ENCODE measurements at places on chromosomes 6 and 20.

- DNase-seq: no peak
Measured at GRCh38 chr20:36507746-36508145, 33.6 kb upstream of the MYL9 start.

DNA sequence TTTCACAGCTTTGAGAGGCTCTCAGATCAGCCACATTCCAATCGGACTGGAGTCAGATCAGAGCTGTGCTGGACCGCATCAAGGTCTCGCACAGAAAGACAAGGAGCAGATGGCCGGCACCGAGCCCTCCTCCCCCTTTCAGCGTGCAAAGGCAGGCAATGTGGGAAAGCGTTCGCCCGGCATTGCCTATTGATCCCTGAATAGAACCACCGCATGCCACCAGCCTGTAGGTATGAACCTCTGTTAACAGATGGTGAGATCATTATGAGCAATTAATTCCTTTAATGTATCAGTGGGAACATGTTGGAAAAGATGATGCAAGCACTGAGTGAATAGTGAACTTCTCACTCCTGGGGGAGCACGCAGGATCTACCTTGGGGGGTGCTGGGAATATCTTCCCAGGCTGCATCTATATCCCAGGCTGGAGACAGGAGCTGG, 117.5 kb upstream of the ID4 start:
- no peak for DNase-seq

DNA sequence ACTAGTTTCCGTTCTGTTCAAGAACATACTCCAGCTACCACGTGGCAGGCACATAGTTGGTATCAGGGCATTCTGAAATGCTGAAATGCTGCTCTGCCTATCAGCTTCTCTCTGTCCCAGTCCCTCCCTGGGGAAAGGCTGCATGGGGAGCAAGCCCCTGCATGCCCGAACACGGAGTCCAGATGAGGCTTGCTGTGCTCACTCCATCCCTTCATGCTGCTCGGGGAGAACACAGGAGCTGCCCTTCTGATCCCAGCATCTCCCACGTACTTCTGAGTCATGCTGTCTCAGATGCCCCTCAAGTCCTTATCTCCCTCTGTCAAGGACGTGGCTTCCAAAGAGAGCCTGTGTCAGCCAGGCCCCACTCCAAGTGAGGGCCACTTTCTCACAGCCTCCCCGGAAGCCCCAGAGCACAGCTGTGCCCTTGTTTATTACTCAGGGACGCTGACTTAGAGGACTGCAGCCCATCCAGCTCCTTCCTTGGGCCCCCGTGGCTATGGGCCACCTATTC, 29.4 kb downstream of the THBS2 start:
- DNase-seq: no peak

DNA sequence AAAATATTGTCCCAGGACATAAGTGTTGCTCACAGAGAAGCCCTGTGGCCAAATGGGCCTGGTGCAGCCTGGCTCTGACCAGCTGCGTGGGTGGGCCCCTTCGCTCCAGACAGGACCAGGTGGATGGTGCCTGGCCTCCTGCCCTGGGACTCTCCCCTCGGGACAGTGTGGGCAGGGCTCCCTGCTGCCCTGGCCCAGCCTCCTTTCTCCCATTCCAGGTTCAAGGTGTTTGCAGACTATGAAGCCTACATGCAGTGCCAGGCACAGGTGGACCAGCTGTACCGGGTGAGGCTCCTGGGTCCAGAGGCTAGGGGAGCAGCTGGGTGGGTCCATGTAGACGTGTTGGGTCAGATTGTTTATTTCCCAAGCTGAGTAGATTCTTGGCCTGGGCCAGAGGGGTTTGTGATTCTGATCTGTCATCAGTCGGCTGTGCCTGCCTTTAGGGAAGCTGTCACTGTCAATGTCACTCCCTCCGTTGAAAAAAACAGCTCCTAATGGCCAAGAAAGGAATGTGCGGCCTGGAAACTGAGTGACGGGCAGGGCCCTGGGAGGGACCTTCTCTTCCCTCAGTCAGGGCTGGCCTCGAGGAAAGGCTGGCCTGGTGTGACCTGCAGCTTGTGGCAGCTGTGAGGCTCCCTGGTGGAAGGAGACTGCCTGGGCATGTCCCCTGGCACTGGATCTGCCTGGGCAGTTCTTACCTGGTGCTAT, 47.7 kb downstream of the PYGB start:
- DNase-seq: no peak

DNA sequence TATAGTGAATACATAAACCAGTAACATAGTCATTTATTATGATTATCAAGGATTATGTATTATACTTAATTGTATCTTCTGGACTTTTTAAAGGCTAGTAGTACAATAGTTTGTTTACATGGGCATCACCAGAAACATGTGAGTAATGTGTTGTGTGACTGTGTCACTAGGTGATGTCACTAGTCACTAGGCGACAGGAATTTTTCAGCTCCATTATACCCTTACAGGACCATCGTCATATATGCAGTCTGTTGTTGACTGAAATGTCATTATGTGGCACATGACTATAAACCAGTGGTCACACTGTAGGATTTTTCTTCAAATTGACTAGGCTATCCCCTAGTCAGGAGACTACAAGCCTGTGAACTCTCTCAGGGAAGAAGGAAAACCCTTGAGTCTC, 86.5 kb upstream of the CENPW start:
- no peak for DNase-seq

DNA sequence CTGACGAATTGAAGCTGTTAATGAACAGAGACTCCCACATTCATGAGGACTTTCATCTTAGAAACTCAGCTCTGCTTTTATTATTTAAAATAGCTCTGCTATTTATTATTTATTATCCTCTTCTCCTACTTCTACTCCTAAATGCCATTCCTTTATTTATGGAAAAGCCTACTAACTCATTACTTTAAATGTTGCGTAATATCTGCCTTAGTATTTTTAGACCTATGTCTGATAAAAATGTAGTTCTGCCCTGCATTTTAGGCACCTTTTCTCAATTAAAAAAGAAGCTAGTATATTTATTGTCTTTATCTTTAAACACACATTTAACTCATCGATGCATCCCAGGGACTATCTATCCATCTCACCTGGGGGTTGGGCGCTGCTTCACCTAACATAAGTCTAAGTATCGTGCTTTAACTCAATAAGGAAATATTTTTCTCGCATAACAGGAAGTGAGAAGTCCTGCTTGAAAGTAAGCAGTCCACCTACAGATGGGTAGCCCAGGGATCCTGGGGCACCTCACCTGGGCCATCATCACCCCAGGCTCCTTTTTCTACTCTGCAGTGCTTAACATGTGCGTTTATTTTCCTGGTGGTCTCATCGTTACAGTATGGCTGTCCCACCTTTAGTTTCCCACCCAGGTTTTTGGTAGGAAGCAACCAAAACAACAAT, 31.3 kb upstream of the FAM184A start:
- DNase-seq: no peak

DNA sequence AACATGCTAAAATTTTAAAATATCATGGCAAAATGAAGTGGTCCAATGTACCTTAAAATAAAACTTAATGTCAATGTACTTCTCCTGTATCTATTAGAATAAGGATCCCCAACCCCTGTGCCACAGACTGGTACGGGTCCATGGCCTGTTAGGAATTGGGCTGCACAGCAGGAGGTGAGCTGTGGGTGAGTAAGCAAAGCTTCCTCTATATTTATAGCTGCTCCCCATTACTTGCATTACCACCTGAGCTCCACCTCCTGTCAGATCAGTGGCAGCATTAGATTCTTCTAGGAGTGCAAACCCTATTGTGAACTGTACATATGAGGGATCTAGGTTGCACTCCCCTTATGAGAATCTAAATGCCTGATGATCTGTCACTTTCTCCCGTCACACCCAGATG, 86.0 kb downstream of the SLC16A10 start:
- DNase-seq: no peak

DNA sequence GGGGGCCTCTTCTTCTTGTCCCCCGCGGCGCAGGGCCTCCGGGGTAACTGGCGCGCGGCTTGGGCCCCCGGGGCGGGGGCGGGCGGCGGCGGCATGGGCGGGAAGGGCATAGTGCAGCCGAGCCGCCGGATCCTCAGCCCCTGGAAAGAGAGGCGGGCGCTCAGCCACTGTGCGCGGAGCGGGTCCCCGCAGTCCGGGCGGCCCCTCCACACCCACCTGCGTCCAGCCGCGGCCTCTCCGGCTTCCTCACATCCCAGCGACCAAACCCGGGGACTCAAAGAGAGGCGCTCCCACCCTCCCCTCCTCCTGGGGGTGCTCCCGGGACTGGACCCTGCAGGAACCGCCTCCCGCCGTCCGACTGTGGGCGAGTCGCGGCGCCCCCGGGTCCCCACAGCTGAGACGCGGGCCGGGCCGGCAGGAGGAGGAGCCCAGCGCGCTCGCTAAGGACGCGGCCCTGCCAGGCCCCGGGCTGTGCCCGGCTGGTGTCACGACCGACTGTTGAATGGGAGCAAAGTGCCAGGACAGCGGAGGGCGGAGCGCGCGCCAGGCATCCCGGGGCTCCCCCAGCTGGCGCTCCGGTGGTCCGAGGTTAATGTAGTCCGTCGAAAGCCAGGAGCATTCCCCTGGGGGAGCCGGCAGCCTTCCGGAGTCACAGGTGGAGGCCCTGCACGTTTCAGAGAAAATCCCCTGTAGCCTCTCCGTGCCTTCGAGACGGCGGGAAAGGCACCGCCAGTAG, at the start of gene PRR18:
Gene PRR18, minus strand, starts transcription at position 360 of the 736 bp plus-strand sequence. Its CDS starts 250 bp downstream, at position 110.
- no peak for DNase-seq

- DNase-seq: no peak
Measured at GRCh38 chr20:5670036-5670536, 80.1 kb upstream of the SHLD1 start.

- DNase-seq: no peak
Measured at GRCh38 chr6:80638213-80639055, 532.0 kb downstream of the BCKDHB start.

DNA sequence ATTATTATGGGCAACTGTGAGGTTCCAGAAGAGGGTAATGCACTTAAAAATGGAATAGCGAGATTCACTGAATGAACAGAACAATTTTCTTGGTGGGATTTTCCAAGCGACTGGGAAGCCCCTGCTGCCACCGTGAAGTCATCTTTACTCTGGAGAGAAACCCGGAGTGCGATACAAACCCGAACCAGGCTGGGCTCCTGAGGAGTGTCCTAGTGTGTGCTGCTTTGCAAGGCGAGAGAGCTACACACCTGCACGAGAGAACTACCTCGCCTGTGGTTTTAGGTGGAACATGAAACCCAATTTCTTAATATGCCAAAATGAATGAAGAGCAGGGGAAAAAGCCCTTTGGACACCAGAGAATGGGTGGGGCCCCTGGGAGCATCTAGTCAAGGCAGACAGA, 33.5 kb upstream of the DACT2 start:
- no peak for DNase-seq

DNA sequence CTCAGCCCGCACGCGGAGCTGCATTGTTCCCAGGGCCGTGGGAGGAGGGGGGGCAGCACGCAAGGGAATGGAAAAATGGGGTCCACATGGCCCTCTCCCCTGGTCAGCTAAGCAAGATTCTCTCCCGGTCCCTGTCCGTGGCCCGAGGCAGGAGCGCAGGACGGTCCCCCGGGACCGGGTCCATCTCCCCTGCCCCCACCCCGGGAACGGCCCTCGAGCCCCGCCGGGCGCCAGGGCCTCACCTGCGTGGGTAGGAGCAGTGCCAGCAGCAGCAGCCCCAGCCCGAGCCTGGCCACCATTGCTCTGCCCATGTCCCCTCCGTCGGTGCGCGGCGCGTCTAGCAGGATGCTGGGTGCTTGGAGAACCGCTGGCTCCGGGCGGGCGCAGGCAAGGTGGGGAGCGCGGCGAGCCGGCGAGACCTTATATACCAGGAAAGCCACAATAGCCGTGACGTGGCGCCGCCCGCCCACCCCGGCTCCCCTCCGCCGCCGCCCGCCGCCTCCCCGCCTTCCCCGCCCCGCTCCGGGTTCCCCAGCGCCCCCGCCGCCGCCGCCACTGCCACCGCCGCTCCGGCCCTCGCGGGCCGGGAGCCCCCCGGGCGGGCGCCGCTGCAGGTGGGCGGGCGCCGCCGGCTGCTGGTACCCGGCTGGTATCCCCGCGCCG, at the start of gene CD24:
Gene CD24, minus strand, starts transcription at position 394 of the 663 bp plus-strand sequence. Its CDS starts 83 bp downstream, at position 311.
- peak; percentile 7 for DNase-seq

DNA sequence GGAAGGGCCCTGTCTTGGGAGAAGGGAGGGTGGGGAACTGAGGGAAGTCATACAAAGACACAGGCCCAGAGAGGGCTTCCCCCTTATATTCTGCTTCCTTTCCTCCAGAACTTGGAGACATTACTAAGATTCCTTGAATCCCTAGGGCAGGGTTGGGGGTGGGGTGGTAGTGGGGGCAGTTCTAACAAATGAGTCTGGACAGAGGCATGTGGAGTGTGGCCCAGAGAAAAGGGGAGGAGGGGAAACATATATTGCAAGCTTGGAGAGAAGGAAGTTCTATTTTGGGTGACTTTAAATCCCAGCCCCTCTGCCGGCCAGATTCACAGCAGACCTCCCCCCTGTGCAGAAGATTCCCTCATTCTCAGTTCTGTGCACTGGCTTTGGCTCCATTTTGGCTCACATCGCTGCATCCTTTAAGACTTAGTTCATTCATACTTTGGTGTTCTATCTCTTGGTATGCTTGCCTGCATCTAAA, 43.7 kb downstream of the DAAM2 start:
- DNase-seq: no peak

DNA sequence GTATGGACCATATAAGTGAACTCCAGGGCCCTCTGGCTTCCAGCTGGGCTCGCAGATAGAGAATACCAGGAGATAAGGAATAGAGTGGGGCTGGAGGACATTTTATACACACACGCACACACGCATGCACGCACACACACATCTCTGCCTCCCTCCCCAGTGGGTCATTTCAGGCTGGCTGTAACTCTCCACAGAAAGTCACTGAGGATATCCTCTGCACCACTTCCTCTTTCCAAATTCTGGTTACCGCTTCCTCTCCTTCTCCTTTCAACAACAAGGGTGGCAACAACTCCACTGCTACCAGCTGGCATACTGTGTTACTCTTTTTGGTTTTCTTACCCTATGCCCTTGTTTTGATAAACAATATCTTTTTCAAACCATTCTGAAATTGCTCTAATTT, 280.2 kb downstream of the COL12A1 start:
- DNase-seq: no peak

DNA sequence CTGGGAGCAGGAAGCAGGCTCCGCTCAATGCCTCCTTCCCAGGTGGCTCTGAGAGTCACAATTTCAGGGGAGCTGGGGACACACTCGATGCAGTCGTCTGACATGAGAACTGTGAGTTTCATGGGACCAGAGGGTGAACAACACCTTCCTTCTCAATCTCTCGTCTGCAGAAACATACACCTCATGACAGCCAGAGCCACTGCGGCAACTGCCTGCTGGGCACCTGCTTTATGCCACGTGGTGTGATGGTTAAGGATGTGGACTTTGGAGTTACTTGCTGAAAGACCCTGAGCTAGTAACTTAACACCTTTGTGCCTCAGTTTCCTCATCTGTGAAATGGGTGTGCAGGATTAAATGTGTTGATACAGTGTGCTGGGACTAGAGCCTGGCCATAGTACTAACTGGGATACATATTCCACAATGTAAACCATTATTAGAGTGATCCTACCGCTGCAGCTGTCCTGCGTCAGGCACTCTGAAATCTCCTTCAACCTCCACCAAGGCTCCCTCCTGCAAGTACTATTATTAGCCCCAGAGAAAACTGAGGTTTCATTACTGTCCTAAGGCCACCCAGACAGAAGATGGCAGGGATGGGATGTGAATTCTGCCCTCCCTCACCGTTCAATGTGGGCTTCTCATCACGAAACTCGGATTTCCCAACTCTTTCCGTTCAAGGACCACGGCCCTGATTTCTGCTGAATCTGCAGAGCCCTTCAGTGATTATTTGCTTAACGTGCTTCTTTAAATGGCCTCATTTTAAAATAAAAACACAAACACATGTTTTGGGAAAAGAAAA, 24.4 kb downstream of the SULF2 start:
- no peak for DNase-seq

GRCh38 chr20:50191544-50192363, 1.1 kb downstream of the CEBPB start:
- peak; percentile 46 for DNase-seq

- no peak for DNase-seq
Measured at GRCh38 chr6:90008908-90009501, 114.7 kb downstream of the GJA10 start.

Measured in activated CD8-positive, alpha-beta memory T cell treated with anti-CD3 and anti-CD28 coated beads for 48 hours (primary cell).